ENCODE measurements at places on chromosomes 1 and 21.

DNA sequence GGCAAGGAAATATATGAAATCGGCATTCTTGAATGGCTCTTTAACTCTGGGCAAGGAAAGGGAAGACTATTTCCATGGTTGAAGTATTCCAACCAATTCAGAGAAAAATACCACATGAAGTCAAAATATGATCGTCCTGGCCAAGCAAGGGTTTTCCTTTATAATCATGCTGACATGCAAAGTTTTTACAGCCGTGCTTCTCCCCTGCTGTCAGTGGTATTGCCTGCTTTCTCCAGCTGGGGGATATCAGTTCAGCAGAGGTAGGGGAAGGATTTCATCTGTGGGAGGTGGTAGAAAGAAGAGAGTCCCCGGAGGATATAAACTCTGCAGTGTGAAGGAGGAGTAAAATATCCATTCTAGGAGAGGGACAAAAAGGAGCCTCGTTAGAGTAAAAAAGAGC is 322.8 kb downstream of the PAPPA2 start:
- DNase-seq: no peak

DNA sequence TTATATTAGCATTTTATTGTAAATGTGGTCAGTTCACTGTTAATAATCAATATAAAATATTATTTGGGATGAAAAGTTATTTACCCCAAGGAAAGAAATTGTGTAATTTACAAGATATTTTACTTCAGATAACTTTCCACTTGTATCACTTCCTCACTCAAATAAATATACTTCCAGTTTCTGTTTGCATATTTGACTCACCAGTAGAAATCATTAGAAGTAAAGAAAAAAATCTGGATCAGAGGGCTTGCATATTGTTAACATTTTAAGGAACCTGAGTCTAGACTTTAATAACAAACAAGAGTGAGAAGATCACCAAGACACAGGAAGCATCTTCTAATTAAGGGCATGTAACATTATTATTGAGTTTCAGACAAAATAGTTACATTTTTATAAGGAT is 347 bp upstream of the KRTAP20-4 start:
- DNase-seq: no peak

DNA sequence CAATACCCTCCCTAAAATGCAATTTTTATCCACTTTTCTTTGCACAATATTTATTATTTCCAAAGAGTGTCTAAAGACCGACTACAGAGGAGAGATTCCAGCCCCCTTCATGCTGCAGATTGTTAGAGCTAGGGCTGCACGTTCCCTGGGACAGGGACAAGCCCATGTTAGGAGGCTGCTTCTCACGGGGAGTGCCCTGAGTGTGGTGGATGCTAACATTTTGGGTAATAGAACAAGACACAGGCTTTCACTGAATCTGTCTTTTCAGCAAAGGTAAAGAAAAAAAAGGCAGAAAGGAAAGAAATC is 125.4 kb downstream of the RIPK4 start:
- no peak for DNase-seq

DNA sequence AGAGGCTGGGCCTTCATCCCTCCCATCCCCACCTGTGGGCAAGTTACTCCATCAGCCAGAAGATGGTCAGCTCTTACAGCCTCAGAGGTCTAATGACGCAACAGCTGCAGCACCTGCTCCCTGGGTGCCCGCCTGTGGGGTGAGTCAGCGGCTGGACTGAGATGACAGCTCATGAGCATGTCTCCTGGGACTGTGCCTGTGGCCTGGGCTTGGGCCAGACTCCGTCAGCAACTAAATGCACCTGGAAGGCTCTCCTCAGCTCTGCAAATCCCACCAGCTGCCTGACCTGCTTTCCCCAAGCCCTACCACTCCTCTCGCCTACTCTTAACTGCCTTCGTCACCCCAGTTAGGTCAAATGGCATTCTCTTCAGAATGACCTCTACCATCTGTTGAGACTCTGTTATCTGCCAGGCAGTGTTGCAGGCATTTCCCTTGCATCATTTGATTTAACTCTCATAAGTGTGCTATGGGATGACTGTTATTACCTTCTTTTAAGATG is 47.7 kb downstream of the ETS2 start:
- peak; percentile 35 for DNase-seq

- DNase-seq: no peak
These were observed 415.7 kb downstream of the USP25 start for GRCh38 chr21:16145479-16145878.

DNA sequence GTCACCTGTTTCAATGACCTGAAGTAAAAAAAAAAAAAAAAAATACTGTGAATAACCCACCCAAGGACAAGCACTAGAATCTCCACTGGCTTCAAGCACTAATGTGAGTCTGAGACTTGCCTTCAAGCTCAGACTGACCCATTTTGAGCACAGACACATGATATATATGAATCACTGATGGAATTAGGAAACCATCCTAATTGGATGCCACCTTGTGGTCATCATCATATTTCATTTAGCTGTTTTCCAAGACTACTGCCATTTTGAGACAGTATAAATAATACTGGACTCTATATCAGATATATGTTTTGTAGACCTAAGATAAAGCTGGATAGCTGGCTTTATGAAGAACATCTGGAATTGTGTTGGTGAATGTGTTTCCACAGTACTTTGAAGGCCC is 1232.0 kb downstream of the KCNT2 start:
- DNase-seq: no peak

GRCh38 chr1:234670967-234671626 is 61.1 kb upstream of the IRF2BP2 start:
- DNase-seq: no peak

- DNase-seq: no peak
These were observed 2.9 kb downstream of the QSOX1 start for GRCh38 chr1:180157576-180158057.

DNA sequence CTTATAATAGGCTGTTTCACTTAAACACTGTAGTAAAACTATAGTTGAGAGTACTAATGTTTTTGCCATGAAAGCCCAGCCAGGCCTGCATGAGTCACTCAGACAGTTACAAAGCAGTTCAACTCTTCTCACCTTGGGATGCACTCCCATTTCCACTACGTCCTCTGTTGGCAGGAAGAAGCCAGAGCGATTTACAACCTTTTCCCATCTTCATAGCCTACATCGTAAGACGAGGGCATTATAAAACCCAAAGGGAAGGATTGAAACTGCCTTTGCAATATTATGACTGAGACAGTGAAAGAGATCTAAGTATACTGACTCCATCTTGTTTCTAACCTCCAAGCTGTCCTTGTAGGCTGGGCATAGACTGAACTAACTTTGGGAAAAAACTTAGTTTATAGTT is 71.8 kb upstream of the CSF1 start:
- no peak for DNase-seq

DNA sequence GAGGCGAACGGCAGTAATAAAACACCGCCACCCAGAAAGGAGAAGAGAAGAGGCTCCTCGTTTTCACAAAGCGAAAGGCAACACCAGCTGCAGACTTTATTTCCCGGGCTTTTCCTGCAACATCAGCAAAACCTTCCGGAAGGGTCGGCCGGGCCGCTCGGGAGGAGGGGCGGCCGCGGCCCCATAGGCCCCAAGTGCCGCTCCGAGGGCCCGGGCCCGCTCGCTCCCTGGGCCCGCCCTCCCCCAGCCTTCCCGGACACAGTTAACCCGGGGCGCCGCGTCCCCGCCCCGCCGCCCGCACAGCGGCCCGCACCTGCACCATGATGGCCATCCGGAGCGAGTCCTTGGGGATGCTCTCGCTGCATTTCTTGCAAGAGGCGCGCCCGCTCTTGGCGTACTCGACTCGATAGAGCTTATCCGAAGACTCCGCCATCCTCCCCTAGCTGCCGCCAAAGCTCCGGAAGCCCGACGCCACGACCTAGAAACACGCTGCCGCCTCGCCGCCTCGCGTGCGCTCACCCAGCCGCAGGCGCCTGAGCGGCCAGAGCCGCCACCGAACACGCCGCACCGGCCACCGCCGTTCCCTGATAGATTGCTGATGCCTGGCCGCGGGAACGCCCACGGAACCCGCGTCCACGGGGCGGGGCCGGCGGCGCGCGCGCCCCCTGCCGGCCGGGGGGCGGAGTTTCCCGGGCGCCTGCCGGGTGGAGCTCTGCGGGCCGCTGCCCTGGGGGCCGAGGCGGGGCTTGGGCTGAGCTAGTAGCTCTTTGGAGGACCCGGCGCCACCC is at the start of gene PARP1:
PARP1 (minus strand) TSS at position 597 of the 788 bp plus-strand sequence; CDS start at position 433, 164 bp downstream.
- peak; percentile 97 for DNase-seq

DNA sequence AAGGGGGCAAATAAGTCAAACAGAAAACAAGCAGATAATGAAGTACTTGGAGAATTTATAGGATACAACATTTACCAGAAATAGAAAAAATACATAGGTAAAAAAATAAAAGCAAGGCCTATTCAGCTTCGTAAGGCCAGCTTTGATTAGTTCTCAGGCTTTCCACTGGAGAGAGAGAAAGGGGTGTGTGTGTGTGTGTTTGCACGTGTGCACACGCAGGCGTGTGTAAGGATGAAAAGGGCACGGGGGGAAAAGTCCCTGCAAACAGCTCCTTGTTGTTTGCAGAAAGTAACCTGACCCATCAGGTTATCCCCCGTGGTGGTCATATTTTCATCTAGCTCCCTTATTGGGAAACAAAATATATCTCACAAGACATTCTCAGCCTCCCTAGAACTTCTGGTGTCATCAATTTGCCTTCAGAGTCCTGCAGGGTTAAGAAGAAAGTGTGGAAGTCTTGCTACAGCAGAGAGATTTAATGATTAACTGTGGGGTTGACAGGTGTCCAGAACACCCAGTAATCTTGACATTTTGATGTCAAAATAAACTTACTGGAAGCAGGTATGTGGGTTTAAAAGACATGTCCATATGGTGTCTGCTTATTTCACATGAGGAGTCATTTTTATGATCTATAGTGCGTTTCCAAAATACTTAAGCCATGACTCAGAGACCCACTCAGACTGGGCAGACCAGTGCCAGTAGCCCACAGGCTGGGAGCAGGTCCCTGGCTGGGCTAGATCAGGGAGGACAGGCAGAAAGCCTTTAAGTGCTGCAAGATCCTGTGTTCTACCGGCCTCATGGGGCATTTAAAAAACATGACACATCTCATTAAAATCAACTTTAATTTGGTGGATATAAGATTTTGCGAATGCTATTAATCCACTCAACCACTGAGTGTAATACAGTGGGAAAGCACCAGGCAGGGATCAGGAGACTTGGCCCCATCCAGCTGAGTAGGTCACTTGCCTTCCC is 487.6 kb upstream of the CAMK1G start:
- DNase-seq: peak; percentile 16

- DNase-seq: no peak
These were observed 49.5 kb downstream of the FASLG start for GRCh38 chr1:172708452-172708851.

- DNase-seq: no peak
These were observed 28.7 kb downstream of the FCRL3 start for GRCh38 chr1:157671895-157672294.

All from AG08396 (cell line).